ENCODE measurements at places on chromosomes 13 and 19.

DNA sequence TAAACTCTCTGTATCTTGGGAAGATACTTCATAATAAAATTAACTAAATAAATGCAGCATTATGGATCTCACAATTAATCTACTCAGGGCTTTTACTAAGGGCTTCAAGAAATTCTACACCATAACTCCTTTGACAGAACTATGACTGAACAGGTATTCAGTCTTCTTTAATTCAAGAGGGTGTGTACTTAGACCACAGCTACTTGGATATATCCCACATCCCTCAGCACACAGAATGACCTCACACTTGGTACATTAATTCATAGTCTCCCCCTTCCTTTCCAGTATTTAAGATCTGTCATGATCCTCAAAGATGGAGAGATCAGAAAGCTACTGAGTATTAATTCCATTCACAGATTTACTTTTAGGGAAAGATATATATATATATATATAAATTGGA, 11.6 kb downstream of the DIAPH3 start:
- DNase-seq = no peak

DNA sequence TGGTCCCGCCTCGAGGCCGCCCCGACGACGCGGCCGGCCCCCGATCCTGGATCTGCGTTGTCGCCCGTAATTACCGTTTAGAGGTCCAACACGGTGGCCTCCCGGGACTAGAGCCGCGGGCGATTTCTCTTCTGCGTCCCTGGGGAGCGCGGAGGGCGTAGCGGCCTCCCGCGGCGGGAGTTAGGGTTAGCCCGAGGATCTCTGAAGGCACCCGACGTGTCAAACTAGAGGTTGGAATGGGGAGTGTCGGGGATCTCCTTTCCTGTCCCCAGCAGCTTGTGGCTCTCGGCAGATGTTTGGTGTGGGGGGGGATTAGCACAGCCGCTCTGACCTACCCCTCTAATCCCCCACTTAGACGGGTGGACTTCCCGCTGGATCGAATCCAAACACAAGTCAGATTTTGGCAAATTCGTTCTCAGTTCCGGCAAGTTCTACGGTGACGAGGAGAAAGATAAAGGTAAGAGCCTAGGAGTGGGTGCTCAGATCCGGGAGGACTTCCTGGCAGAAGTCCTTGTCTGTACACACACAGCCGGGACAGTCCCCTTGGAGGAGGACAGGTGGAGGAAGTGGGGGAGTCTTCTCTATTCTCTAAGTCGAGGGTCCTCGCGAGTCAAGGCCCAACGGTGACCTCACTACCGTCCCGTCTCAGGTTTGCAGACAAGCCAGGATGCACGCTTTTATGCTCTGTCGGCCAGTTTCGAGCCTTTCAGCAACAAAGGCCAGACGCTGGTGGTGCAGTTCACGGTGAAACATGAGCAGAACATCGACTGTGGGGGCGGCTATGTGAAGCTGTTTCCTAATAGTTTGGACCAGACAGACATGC, 581 bp downstream of the CALR start:
- no peak for DNase-seq

- peak; percentile 89 for DNase-seq
Observed at GRCh38 chr19:45558399-45558878, 26.2 kb downstream of the OPA3 start.

DNA sequence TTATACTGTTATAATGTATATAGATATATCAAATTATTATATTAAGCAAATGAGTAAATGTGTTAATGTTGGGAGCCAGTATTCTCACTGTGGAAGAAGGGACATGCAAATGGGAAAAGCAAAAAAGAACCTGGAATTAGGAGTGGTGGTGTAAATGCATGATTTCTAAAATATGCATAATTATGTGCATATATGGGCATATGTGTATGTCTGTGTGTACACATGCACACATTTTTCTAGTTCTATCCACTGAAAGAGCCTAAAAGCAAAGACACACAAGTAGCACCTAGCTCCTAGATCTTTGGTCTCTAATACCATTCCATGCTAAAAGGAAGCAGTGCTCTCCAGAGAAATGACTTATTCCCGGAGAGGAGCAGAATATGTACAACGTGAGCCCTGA, 38.3 kb upstream of the CEACAM20 start:
- DNase-seq = no peak

- no peak for DNase-seq
Observed at GRCh38 chr19:30785458-30786137, 413.4 kb downstream of the ZNF536 start.

- no peak for DNase-seq
Observed at GRCh38 chr13:112877976-112878955, 90.7 kb upstream of the MCF2L start.

DNA sequence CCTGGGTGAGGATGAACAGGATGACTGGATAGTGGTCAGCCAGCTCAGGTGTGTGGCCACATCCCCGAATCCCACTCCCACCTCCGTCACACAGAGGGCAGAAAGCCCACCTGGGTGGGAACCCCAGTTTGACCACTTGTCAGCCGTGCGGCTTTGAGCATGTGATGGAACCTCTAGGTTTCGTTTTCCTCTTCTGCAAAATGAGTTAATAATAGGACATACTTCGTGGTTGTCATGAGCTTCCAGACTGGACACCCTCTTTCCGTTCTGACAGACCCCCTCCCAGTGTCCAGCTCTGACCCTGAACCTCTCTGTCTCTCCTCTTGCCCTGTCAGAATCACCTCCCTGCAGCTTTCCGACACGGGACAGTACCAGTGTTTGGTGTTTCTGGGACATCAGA, 1.8 kb downstream of the AXL start:
- DNase-seq = no peak

DNA sequence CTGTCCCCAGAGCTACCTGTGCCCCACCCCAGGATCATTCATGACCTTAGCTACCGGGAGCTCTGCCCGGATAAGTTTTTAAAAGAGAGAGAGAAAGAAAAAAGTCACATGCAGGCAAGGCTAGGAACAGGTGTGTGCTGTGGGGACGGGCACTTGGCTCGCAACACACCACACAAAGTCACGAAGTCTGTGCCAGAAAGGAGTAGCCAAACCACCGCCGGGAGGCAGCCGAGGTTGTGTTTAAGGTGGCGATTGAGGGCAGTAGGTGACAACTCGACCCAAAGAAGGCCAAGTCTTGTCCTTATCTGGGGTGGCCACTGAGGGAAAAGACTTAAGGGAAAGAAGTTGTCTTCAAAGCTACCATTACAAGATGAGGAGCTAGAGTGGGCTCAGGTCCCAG, 4.6 kb upstream of the TSHZ3 start:
- DNase-seq = no peak

DNA sequence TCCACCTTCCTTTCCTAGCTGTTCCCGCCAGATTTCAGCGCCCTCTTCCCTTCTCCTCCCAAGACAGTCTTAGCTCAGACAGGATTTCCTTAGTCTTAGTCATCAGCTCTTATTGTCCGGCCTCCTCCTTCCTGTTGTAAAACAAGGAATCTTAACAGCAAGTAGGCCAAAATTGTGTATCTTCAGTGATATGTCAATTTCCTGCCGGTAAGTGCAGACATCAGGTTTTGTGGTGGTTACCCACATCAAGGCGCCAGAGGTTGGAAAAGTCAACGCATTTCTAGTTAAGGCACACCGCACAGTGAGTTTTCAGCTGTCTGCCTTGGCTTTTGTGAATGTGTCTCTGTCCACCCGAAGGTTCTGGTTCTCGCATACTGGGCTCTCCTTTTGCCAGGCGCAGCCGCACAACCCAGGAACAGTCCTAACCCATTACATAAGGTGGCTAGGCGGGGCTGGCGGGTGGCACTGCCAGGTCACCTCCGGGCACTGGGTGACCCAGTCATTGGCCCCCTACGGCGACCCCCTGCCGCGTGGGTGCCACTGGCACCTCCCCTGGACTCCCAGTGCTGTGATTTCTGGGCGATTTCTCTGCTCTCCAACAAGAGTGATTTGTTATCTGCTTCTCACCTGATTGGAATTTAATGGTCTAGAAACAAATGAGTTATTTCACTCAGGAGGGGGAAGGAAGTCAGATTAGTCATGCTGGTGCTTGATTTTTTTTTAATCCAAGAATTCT, 12.9 kb downstream of the COL4A2 start:
- DNase-seq = no peak

- DNase-seq = no peak
Observed at GRCh38 chr19:48986211-48986610, 6.9 kb downstream of the GYS1 start.

DNA sequence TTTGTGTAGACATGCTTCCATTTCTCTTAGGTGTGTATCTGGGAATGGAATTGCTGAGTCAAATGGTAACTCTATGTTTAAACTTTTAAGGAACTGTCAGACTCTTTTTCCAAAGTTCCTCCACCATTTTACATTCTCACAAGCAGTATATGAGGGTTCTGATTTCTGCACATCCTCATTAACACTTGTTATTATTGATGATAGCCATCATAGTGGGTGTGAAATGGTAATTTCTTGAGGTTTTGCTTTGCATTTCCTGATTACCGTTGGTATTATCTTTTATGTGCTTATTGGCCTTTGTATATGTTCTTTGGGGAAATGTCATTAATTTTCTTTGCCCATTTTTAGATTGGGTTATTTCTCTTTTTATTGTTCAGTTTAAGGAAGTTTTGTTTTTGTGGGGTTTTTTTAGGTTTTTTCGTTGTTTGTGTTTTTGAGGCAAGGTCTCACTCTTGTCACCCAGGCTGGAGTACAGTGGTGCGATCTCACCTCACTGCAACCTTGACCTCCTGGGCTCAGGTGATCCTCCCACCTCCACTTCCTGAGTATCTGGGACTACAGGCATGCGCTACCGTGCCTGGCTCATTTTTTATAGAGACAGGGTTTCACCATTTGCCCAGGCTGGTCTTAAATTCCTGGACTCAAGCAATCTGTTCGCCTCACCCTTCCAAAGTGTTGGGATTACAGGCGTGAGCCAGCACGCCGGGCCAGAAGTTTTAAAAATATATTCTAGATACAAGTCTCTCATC, 34.3 kb downstream of the NAA16 start:
- DNase-seq = peak; percentile 12

DNA sequence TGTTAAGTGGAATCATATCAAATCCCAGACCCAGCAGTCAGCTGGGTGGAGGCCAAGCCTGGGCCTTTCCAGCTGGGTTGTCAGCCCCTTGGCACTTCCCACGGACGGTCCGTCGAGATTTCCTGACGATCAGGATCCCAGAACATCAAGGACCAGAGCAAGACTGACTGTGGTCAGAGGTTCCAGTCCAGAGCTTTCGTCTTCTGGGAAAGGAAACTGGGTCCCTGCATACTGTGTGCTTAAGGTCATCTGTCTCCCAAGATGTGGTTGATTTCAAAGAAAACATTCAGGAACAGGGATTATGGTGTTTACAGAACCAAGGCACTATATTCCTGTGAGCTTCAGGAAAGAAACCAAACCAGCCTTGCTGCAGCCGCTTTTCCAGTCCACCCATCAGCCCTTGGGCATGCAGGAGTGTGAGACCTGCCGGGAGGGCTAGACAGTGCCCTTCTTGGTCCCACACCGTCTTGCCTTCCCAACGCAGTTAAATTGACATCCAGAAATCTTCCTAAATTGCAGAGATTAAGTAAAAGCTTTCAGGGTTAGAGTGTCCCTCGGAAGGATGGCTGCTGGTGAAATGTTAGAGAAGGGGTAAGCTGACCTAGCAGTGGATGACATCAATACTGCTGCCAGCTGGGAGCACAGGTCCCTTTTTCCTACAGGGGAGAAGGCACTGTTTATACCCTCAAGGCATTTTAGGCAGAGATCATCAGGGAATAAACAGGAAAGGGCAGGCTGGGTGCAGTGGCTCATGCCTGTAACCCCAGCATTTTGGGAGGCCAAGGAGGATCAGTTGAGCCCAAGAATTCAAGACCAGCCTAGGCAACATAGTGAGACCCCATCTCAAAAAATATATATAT, 5.0 kb upstream of the C19orf33 start:
- no peak for DNase-seq

DNA sequence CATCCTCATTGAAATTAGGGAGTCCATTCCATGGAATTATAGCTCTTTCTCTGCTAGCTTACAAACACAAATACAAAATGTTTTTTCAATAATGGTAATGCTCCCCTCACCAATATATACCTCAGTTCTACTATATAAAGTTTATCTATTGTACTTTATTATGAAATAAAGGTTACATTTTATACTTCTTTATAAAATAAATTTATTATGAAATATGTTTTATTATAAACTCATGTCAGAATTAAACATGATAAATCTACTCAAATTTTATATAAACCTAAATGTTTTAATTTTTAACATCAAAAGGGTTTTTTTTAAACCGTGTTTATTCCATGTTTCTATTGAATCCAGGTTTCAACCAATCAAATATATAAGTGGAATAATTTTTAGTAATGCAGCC, 646.1 kb upstream of the PCDH20 start:
- no peak for DNase-seq

GRCh38 chr13:100269837-100270236, 180.9 kb downstream of the PCCA start:
- no peak for DNase-seq

- no peak for DNase-seq
Observed at GRCh38 chr19:7618348-7618747, 11.0 kb downstream of the XAB2 start.

GRCh38 chr19:34481861-34482379, 362 bp downstream of the WTIP start:
- no peak for DNase-seq
